Neural crest cell (in vitro differentiated cells): ENCODE measurements at places on chromosomes 7 and 10.

- no peak for DNase-seq
Measured at GRCh38 chr10:34547291-34547690, 267.8 kb downstream of the PARD3 start.

DNA sequence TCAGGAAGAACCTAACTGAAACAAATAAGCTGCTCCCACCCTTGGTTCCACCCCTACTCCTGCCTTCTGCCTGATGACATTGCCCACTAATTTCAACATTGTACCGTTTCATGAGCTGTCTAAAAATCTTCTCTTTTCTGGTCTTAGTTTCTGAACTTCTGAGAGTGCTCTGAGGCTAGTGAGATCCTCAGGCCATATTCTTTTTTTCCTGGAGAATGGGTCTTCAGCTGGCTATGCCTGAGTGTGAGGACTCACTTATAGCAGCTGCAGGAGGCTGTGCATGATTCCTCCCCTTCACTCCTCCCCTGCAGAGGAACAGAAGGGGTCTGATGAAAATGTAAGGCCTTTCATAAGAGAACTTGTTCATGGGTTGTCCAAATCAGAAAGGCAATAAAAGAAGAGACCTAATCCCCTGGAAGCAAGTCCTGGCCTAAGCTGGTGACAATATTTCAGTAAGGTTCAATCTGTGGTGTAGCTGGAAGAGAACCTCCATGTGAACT is 11.1 kb downstream of the HOXA4 start:
- DNase-seq, result no peak

DNA sequence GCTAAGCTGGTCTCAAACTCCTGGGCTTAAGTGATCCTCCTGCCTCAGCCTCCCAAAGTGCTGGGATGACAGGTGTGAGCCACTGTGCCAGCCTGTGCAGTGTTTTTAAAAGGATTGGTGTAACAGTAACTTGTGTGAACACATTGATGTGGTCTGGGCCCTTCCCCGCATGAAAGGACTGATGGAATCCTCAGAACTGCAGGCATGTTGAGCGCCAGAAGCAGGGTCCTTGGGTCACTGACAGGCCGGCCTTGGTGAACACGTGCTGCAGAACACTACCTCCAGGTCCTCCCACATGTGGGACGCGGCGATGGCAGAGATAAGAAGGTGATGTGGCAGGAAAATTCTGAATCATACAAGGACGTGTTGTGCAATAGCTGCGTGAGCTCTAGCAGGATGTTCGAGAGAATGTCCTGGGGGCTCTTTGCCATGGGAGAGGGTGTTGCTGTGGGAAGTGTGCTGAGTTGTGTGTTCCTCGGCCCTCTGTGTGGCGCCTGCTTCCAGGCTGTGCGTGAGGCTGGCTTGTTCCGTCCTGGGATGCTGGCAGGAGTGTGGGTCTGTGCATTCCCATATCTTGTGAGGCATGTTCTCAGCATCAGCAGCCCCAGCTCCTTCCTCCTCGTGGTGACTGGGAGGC is 68.2 kb downstream of the DNAJB6 start:
- no peak for DNase-seq

DNA sequence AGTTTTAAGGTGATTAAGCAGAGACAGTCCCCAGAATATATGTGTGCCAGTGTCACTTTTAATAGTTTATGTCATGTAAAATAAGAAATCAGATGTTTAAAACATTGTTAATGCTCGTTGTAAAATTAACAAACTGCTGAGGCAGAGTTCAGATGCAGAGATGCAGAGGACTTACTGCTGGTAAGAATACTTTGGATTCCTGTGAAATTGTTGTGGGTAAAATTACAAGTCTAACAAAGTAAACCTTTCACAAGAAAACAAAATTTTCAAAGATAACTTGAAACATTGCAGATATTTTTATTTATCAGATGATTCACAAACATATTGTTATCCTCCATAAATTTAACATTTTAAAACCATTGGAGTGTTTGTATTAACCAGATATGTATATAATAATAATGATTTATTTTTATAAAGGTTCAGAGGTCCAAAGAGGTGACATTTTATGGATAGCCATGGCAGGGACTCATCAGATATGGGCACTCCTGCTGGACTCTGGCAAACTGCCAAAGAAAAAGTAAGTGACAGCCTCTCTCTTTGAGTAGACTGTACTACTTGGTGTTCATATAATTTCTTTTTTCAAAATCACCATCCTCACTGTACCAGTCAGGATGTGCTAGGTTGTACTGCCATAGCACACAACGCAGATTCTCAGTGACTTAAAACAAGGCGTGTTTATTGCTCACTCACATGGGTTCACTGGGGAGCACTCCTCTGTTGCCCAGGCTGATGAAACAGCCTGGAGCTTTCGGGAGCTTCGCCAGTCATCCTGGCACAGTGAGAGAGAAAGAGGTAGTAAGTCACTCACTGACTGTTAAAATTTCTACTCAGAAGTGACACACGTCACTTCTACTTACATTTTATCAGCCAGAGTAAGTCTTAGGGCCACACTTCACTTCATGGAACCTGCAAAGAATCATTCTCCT is 43.5 kb downstream of the NHLRC2 start:
- DNase-seq, result no peak
